Psoas muscle (tissue), 8 donors: ENCODE measurements at places on chromosomes 7 and 10.

DNA sequence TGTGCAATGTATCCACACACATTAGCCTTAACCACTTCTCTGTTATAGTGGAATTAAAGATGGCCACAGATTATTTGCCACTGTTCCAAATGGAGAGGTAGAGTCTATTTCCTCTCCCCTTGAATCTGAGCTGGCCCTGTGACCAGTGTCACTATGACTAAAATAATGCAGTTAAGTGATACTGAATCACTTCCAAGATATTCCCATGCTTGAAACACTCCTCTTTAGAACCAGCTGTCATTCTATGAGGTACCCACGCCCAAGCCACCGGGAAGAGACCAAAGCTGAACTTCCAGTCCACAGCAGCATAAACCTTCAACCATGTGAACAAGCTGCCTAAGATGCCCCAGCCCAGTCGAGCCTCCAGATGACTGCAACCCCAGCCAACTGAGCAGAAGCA lies 2.1 kb upstream of the DHX32 start:
- no peaks in the 10 kb centered on the region for H3K4me1 ChIP-seq
- peaks cover 33% of the 10 kb centered on the region for H3K36me3 ChIP-seq
- H3K27me3 ChIP-seq, result no peaks in the 10 kb centered on the region
- no peak overlapping the region for H3K4me3 ChIP-seq
- no peak overlapping the region for H3K27ac ChIP-seq

GRCh38 chr10:5343092-5343491 lies 21.7 kb upstream of the UCN3 start:
- H3K27me3 ChIP-seq, result no peaks in the 10 kb centered on the region
- DNase-seq, result no peak
- H3K36me3 ChIP-seq, result no peaks in the 10 kb centered on the region
- H3K4me1 ChIP-seq, result no peaks in the 10 kb centered on the region
- H3K4me3 ChIP-seq, result no peak overlapping the region

- no peaks in the 10 kb centered on the region for H3K27me3 ChIP-seq
- peaks cover 49% of the 10 kb centered on the region for H3K4me1 ChIP-seq
- H3K4me3 ChIP-seq, result peak overlapping the region; percentile 91
- no peak for DNase-seq
- no peaks in the 10 kb centered on the region for H3K36me3 ChIP-seq
Observed at GRCh38 chr10:119595134-119595675, 1.6 kb downstream of the TIAL1 start.

DNA sequence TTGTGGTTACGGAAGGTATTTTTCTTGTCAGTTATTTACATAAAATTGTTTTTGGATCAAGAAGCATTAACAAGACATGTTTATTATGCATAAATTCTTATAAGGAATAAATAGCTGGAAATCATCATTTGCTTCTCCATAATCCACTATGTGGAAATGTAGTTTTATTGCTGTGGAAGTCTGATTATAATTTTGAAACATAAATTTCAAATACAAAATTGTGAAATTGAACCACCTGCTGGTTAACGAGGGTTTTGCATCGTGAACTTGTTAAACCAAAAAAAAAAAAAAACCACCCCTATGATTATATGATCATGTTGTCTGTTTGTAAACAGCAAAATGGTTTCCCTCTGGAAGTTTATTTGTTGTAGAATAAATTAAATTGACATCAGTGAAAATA lies 25.9 kb downstream of the ABRAXAS2 start:
- H3K27ac ChIP-seq, result no peak overlapping the region
- peaks cover 12% of the 10 kb centered on the region for H3K4me1 ChIP-seq
- no peak for DNase-seq
- no peak overlapping the region for H3K4me3 ChIP-seq

GRCh38 chr7:42934291-42934690 lies 2.1 kb downstream of the MRPL32 start:
- no peaks in the 10 kb centered on the region for H3K27me3 ChIP-seq
- no peak overlapping the region for H3K27ac ChIP-seq
- H3K4me1 ChIP-seq, result peaks cover 25% of the 10 kb centered on the region
- no peak overlapping the region for H3K4me3 ChIP-seq
- no peak for DNase-seq

DNA sequence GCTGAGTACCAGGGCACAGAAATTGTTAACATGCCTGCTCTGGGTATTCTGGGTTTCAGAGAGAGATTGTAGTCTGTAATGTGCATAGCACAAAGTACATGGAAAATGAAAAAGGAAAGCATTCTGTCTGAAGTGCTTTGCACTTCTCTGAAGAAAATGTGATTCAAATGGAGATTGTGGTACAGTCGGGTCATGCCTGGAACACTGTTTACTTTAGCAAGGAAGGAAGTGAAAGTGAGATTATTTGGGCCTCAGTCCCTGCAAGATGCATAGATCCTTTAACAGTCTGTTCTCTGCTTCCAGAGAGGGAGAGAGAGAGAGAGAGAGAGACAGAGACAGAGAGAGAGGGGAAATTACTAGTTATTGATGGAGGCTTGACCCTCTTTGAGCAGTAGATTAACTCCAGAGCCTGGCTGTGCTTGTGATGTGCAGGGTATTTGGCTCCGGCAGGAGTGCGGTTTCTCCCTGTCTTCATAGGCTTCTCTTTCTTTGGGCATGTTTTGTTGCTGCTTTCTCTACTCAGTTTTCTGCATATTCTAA lies 5.4 kb downstream of the VWC2 start:
- peaks cover 3% of the 10 kb centered on the region for H3K27me3 ChIP-seq
- no peak overlapping the region for H3K4me3 ChIP-seq
- DNase-seq, result no peak

DNA sequence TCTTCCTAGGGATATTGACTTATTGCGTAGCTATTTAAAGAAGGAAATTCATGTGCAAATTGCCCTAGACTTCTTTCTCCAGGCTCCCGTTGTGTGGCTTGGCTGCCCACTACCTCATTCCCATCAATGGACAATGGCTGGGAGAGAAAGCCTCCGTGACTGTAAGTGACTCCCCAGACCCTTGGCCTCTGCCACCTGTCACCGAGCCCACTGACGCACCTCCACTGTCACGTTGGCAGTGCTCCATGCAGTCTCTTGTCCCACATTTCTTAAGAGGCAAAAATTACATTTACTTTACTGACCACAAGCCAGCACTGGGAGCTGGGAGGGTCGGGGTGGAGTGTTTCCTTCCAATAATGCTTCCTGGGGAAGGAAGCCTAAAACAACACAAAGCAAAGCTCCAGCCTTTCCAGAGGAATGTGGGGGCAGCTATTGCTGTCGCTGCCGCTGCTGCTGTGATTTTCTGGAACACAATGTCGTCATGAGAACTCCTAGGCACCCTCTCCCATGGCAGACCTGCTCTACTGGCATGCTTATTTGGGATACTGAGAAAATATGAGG lies 89.7 kb upstream of the STEAP1B start:
- DNase-seq, result peak; percentile 70
- H3K27me3 ChIP-seq, result no peaks in the 10 kb centered on the region
- H3K36me3 ChIP-seq, result no peaks in the 10 kb centered on the region
- H3K27ac ChIP-seq, result peak overlapping the region; percentile 66
- no peak overlapping the region for H3K4me3 ChIP-seq

- no peaks in the 10 kb centered on the region for H3K36me3 ChIP-seq
- H3K4me1 ChIP-seq, result no peaks in the 10 kb centered on the region
- DNase-seq, result no peak
- H3K27me3 ChIP-seq, result no peaks in the 10 kb centered on the region
- no peak overlapping the region for H3K4me3 ChIP-seq
Observed at GRCh38 chr7:141974831-141975230, 1.3 kb upstream of the TAS2R38 start.

- H3K27me3 ChIP-seq, result peaks cover 7% of the 10 kb centered on the region
- H3K4me3 ChIP-seq, result no peak overlapping the region
- H3K27ac ChIP-seq, result no peak overlapping the region
- H3K36me3 ChIP-seq, result no peaks in the 10 kb centered on the region
Observed at GRCh38 chr7:477626-478220, 41.9 kb downstream of the PDGFA start.

DNA sequence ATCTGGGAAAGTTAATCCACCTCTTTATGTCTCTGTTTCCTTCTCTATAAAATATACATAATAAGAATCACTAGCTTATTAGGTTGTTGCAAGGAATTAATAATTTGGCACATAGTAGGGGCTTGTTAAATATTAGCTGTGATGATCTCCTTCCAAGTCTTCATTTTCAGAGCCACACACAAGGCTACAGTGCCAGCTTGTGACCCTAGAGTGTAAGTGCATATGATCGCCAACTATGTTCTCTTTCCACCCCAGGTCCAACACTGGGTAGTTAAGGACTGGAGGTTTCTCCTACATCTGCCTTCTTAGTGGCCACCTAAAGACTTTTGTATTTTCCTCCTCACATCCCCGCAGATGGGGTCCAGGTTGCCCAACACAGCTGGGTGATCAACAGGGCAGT lies 17.9 kb upstream of the ACSM6 start:
- H3K27ac ChIP-seq, result no peak overlapping the region
- no peaks in the 10 kb centered on the region for H3K36me3 ChIP-seq
- H3K27me3 ChIP-seq, result no peaks in the 10 kb centered on the region
- DNase-seq, result no peak
- no peak overlapping the region for H3K4me3 ChIP-seq

DNA sequence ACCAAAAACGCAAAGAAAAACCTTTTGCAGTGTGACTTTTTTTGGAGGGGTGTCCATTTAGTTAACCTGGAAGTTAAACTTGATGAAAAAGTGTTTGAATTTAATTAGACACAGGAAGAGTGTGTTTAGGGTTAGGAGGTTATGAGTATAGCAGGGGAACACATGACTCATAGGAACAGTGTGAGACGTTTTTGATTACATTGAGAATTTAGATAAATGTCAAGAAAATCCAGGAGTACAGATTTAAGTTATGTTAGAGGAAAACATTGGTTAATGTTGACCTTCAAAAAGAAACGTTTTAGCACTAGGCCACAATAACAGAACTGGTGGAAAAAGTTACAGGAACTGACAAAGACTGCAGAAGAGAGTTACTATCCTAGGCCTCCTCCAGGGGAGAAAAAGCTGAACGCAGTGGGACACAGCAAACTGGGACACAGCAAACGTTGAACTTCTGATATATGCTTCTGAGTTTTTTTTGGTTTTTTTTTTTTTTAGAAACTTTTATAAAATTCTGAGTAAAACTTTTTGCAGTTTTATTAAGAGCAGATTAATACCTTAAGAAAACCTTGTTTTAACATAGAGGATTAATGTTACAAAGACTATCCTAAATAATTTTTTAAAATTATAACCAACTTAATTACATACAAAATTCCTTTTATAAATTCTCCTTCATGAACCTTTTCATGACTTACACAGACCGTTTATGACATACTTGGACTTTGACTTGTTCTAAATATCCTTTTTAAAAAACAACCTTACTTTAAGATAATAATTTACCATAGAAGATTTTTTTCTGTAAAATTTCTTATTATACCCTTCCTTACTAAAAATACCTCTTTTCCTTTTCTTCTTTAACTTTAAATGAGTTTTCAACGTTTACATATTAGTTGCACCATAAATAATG lies 22.2 kb downstream of the LANCL2 start:
- peak overlapping the region; percentile 80 for H3K27ac ChIP-seq
- H3K36me3 ChIP-seq, result no peaks in the 10 kb centered on the region
- no peaks in the 10 kb centered on the region for H3K27me3 ChIP-seq
- no peaks in the 10 kb centered on the region for H3K4me1 ChIP-seq
- DNase-seq, result no peak
- H3K4me3 ChIP-seq, result no peak overlapping the region

GRCh38 chr7:148561099-148561498 lies 29.5 kb upstream of the C7orf33 start:
- no peak overlapping the region for H3K4me3 ChIP-seq
- H3K36me3 ChIP-seq, result no peaks in the 10 kb centered on the region
- H3K4me1 ChIP-seq, result no peaks in the 10 kb centered on the region
- H3K27me3 ChIP-seq, result no peaks in the 10 kb centered on the region
- H3K27ac ChIP-seq, result no peak overlapping the region

DNA sequence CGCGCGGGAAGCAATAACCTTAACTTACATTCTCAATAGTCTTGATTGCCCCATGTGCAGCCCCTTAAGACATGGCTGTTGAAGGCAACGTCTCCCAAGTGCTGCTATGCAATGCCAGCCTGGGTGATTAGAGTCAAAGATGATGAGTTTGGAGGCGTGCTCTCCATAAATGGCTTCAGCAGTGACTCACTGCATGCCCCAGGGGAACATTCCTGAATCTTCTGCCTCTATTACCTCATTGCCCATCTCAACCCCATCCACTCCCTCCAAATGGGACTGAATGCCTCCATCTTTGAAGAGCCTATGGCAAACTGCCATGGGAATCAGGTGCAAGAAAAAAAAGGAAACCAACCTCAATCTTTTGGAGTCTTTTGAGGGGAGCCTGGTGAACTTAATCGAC lies 282.8 kb downstream of the SNX10 start:
- H3K4me1 ChIP-seq, result no peaks in the 10 kb centered on the region
- H3K36me3 ChIP-seq, result no peaks in the 10 kb centered on the region
- no peaks in the 10 kb centered on the region for H3K27me3 ChIP-seq
- no peak overlapping the region for H3K4me3 ChIP-seq
- H3K27ac ChIP-seq, result no peak overlapping the region

DNA sequence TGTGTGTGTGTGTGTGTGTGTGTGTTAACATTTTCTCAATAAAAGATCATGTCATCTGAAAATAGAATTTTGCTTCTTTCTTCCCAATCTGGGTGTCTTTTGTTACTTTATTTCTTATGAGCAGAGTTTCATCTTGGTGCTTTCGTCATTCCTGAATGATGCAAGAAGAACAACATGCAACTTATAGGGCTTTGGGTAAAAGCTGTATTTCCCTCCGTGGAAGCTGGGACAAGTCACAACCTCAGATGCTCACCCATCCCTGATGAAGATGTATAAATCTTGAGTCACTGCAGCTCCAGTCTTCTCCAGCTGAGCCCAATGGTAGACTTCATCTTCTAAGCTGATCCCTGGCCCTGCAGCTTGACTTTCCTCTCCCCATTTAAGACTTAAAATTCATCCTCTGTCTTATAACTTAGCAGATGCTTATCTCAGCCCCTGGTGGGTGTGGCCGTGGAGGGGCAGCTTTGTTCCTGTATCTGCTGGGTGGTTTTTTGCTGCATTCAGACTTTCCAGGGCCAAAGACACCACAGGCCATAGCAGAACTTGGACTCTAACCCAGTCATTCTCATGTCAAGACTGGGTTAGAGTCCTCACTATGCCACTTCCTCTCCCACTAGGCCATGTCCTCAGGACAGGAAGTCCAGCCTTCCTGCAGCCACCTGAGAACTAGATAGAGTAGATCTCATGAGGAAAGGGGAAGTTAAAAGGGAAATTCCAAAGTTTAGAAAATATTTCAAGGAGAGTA lies 356.4 kb downstream of the TNS3 start:
- no peak for DNase-seq
- no peaks in the 10 kb centered on the region for H3K36me3 ChIP-seq
- H3K4me1 ChIP-seq, result no peaks in the 10 kb centered on the region

- H3K4me1 ChIP-seq, result peaks cover 8% of the 10 kb centered on the region
- no peak for DNase-seq
- no peak overlapping the region for H3K27ac ChIP-seq
Observed at GRCh38 chr10:19889256-19889655, 73.0 kb downstream of the PLXDC2 start.

GRCh38 chr7:68730964-68731363 lies 867.3 kb upstream of the AUTS2 start:
- H3K4me1 ChIP-seq, result no peaks in the 10 kb centered on the region
- no peak overlapping the region for H3K4me3 ChIP-seq
- H3K27me3 ChIP-seq, result no peaks in the 10 kb centered on the region
- H3K27ac ChIP-seq, result no peak overlapping the region
- DNase-seq, result no peak

GRCh38 chr10:311901-312665 lies 176.8 kb downstream of the ZMYND11 start:
- no peaks in the 10 kb centered on the region for H3K27me3 ChIP-seq
- no peak overlapping the region for H3K27ac ChIP-seq
- H3K36me3 ChIP-seq, result peaks cover 27% of the 10 kb centered on the region
- no peak overlapping the region for H3K4me3 ChIP-seq
- no peak for DNase-seq
